Activated naive CD4-positive, alpha-beta T cell treated with anti-CD3 and anti-CD28 coated beads, Interleukin-2, amount 50 U/mL, for 16 hours (primary cell): ENCODE measurements at places on chromosomes 12 and 14.
A peak's percentile ranks its signal among the peaks of the same experiment; 100 is the strongest.

DNA sequence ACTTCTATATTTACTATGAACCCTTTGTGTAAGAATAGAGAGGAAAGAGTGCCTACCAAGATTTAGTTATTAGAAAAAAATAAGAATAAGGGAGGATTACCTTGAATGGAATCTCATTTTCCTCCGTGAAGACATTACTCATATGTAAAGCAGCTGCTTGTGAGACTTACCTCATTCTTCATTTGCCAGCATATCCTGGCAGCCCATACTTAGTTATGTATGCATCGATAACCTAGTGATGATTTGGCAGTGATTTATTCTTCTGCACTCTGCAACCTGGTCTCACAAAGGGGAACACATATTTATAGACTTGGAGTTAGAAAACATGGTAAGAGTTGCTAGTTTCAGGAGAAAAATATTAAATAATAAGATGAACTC, 56.8 kb downstream of the LRFN5 start:
- DNase-seq, result no peak

DNA sequence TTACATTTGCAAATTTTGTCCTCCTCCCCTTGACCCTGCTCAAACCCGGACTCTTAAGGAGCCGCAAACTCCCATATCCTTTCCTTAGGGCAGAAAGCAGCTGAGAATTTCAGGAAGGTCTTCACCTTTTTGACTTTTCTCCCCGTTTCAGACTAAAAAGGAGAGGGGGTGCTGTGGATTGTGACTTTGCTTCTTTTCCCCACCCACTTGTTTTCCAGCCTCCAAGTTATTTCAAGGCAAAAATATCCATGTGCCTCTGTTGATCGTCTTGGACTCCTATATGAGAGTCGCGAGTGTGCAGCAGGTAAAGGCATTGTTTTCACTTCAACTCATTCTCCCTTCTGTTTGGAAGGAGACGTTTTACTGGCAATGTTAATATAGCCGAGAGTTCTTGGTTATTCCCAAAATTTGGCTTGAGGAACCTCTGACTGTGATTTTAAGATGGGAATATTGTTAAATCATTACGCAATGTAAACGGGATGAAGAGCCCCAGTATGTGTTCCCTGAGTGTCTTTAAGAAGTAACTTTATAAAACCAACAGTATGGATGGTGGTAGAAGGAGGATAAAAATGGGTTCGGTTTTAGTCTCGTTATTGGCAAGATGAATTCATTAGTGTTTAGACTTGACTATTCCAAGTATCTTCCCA, 663 bp downstream of the LRRK2 start:
- DNase-seq, result no peak

GRCh38 chr12:130286741-130287440, 50.8 kb upstream of the PIWIL1 start:
- DNase-seq, result no peak

DNA sequence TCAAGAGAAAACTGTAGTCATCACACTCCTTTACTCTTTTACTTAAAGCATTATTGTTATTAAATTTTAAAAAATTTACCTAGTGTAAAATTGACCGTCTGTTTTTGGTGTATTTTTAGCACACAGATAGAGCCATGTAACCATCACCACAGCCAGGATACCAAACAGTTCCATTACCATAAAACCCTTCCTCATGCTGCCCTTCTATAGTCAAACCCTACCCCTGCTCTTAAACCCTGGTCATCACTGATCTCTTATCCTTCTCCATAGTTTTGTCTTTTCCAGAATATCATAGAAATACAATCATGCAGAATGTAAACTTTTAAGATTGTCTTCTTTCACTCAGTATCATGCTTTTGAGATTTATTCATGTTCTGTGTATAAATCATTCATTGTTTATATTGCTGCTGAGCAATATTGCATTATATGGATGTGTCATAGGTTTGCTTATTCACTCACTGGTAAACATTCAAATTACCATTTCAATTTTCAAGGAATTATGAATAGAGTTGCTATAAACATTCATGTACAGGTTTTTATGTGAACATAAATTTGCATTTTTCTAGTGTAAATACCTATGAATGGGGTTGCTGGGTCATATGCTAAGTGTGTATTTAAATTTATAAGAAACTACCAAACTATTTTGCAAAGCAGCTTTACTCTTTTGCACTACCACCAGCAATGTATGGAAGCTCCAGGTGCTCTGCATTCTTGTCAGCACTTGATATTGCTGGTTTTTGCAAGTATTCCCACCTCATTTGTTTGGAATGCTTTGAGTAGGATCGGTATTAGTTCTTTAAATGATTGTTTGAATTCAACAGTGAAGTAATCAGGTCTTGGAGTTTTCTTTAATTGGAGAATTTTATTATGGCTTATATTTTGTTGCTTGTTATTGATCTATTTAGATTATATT, 125.5 kb downstream of the LMNTD1 start:
- DNase-seq, result no peak

GRCh38 chr12:68291396-68292036, 38.1 kb upstream of the IL22 start:
- DNase-seq, result no peak

DNA sequence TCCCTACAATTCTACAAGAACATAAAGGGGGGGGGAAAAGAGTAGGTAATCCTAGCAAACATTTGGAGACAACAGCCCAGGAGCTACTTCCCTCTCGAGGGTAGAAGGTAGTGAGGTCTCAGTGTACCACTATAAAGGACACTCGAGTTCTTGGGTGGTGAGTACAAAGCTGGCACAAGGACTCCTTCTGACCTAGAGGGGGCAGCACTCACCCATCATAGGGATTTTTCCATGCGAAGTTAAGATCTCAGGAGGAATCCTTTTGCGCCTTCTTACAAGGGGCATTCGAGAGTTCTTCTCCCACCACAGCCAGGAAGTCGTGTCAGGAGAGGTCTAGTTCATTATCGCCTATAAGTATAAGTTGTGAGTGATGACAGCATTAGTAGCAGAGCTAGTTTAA, 200.2 kb upstream of the RBM19 start:
- DNase-seq, result no peak

GRCh38 chr14:38745861-38746260, 357.2 kb downstream of the SEC23A start:
- DNase-seq, result no peak

DNA sequence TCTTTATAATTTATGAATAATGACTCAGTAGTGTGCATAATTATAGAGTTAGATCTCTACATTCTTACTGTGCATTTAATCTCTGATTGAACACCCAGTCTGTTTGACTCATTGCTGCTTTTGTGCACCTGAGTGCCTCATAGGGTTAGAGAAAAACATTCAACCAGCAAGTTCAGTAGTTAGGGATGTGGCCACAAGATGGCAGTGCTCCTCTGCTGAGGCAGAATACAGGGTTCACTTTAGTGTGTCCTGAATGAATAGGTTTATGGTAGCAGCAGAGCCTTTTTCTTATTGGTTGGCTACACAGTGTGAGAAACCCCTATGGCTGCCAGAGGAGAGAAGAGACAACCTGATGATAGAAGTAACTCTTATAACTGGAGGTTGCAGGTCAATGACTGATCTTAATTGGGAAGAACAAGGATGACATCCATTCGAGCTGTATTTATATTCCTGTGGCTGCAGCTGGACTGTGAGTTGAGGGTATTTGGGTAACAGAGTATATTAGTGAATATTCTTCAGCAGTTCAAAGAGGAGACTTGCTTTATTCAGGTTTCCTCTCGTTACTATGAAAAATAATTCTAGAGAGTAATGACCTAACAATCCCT, 194.9 kb upstream of the OR4E1 start:
- DNase-seq, result peak; percentile 83

- no peak for DNase-seq
Observed at GRCh38 chr12:22971247-22971646, 346.3 kb downstream of the ETNK1 start.

GRCh38 chr12:112116232-112117060, 7.9 kb upstream of the NAA25 start:
- DNase-seq, result no peak

GRCh38 chr14:93976477-93977057, at the start of gene ASB2:
ASB2 (minus strand) TSS chr14:93976570; CDS start chr14:93964539, 12,031 bp downstream.
- DNase-seq, result no peak

GRCh38 chr14:28870033-28870564, 103.5 kb downstream of the FOXG1 start:
- no peak for DNase-seq

GRCh38 chr12:59636945-59637691, 41.3 kb downstream of the SLC16A7 start:
- DNase-seq, result no peak

- no peak for DNase-seq
Observed at GRCh38 chr12:110310763-110311162, 29.7 kb downstream of the ATP2A2 start.

DNA sequence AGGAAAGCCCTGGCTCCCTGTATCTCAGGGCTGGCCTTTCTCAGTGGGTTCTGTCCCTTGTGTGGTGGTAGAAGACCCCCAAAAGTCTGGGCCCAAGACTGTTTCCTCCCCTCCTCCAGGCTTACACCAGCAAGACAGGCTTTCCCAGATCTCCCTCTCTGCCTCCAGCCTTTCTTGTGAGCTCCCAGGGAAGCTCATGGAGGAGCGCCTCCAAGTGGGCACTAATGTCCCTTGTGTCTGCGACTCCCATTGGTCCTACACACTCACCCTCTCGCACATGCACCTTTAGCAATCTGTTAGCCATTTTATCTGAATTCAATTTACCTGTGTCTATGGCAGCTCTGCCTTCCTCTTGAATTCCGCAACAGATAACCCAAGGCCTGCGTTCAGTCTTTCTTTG, 251.1 kb upstream of the CAND1 start:
- DNase-seq, result no peak

GRCh38 chr12:81992461-81992860, 233.3 kb upstream of the PPFIA2 start:
- peak; percentile 20 for DNase-seq

DNA sequence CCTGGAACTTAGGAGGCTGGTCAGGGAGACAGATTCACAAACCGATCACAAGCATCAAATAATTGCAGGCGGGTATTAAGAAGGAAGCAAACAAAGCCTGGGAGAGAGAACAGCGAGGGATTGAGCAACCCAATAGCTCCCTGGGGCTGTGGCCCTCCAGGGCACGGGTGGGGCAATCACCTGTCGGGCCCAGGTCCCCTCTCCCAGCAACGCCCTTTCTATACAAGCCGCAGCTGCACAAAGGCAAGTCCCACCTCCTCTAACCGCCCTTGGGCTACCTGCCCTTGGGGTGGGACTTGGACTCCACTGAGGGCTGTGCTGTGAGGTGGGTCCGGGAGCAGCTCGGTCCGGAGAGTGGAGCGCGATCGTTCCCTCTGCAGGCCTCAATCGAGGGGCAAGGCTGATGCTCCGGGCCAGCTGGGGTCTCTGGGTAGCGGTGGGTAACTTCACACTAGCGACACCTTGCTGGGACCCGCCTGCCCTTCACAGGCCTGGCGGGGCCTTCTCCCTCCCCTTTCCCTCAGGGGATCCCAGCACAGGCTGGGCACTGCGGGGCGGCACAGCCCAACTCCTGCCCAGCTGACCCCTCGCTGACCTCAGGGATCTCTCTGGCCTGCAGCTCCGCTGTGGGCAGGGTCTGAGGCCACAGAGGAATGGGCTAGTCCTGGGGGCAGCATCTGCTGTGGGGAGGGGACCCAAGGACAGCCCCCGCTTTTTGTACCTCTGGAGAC, 8.0 kb downstream of the PHB2 start:
- DNase-seq, result no peak

DNA sequence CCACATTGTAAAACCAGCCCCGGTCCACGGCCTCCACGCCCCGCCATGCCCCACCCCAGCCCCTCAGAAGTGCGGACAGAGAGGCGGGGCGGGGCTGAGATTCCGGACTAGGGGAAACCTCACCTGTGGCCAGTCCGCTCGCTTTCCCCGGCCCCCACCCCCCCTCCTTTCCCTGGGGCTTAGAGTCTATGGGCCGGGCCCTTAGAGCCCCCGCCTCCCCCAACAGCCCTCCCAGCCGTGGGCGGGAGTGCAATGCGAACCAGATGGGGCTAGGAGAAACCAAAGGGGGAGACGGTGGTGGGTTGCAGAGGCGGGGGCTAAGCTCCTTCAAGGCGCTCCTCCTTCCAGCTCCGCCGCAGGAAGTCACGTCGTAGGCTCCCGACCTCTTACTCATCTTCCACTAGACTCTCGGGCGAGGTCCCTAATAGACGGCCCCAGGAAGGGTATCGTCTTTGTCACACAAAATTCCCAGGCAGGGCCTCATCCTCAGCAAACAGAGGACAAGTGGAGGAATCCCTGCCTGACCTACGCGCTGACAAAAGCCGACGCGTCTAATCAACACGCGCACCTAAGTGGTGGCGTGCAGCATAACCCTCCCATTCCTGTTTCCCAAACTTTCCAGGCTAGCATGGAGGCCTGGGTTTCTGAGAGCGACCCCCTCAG, 1.1 kb upstream of the NAB2 start:
- DNase-seq, result peak; percentile 85

DNA sequence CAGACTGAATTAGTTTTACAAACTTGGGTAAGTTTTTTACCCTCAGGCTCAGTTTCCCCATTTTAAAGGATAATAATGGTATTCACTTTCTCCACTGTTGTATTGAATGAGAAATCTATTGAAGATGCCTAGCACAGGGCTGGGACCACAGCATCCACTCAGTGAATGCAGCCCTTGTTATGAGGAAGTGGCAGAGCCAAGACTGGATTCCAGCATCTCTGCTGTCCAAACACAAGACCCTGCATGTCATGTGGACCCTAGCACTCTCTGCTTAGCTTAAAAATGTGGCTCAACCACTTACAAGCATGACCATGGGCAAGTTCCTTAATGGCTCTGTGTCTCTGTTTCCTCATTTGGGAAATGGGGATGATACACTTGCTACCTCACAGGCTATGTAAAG, 24.1 kb upstream of the TRIM9 start:
- DNase-seq, result no peak

- no peak for DNase-seq
Observed at GRCh38 chr12:58302487-58303011, 361.2 kb downstream of the ATP23 start.

GRCh38 chr14:104268725-104269436, 130.5 kb downstream of the KIF26A start:
- no peak for DNase-seq

DNA sequence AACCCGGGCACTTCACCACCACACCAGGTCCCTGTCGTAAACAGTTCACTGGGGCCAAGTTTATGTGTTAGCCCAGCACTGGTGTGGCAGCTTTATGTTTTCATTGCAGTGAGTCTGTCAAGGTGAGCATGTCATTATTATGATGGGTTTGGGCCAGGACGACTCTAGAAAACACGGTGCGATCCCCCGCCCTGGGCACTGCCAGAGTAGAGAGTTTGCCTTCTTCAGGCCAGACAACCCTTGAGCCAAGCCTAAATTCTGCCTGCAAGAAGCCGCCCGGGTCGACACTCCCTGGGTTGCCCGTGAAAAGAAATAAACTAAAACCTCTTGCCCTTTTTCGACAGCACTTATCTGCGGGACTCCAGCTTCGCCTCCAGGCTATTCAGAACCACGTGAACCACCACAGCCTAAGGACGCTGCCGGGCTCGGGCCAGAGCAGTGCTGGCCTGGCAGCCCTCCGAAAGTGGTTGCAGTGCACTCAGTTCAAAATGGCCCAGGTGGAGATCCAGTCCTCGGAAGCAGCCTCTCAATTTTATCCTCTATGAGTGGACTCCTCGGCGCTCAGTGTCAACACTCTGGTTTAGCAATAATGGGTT, 81.8 kb downstream of the PRIMA1 start:
- no peak for DNase-seq
